ENCODE measurements at places on chromosomes 7 and 10.

GRCh38 chr7:90666186-90666585, 70.1 kb downstream of the CDK14 start:
- no peak for DNase-seq

DNA sequence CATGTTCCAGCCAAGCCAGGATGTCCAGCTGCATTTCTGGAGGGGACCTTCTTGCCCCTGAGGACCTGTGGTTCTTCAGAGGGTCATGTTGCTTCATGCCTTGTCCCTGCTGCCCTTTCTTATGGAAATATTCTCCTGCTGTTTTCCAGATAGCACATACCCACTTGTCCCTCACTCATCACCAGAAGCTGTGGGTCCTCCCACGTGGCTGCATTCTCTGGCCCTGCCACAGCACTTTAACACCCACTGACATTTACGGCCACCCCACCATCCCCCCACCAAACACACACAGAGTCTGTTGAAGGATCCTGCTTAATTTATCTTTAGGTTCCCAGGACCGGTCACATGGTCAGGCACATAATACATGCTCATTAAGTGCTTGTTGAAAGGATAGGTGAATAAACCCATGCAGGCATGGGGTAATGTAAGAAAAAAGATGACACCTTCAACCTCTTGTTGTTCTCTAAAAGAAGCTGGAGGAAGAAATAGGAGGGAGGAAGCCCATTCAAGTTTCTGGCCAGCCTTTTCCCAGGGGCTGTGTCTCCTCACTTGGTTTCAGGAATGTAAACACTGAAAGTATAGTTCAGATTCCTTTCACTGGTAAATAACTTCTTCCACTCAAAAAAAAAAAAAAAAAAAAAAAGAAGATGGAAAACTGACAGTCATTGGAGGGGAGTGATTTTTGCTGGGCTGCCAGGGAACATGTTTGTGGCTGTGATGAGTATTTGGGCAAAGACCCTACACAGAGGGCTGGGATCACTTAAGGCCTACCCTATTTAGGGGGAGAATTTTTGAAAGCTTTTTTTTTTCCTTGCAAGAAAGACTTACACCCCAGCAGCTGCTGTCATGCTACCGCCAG, 19.8 kb upstream of the BMPER start:
- DNase-seq = no peak

GRCh38 chr7:85205754-85206153, 18.9 kb upstream of the SEMA3D start:
- no peak for DNase-seq

DNA sequence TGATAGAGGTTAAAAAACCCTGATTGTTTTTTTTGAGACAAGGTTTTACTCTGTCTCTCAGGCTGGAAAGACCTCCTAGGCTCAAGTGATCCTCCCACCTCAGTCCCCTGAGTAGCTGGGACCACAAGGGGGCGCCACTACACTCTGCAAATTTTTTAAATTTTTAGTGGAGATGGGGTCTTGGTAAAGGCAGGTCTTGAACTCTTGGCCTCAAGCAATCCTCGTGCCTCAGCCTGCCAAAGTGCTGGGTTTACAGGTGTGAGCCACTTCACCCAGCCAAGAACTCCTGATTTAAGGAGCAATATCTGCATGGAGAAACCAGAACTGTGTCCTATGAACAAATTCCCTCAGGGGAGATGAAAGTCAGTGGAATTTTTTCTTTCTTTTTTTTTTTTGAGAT, 7.3 kb upstream of the KLHDC10 start:
- peak; percentile 40 for DNase-seq

- DNase-seq = no peak
These were observed 32.5 kb downstream of the ARID5B start for GRCh38 chr10:61933859-61934555.

- no peak for DNase-seq
These were observed 4.4 kb downstream of the BAG3 start for GRCh38 chr10:119655566-119656001.

GRCh38 chr7:157017149-157017548, 6.7 kb upstream of the MNX1 start:
- DNase-seq = no peak

GRCh38 chr7:155283565-155284194, 14.0 kb upstream of the INSIG1 start:
- no peak for DNase-seq

GRCh38 chr10:47451273-47451997, 32.5 kb downstream of the ANXA8 start:
- no peak for DNase-seq

DNA sequence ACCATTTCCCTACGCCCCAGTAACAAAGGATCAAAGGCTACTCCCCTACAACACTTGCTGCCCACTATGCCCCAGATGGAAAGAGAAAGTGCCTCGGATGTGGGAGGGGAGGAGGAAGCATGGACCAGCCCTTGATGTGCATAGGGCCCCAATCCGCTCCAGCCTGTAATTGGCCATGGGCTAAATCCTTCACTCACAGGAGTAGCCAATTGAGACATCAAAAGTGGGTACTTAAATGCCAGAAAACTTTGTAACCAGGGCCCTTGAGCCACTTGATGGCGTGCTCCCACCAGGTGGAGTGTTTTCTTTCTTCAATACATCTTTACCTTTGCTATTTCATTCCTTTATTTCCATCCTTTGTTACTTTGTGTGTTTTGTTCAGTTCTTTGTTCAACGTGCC, 500.5 kb upstream of the LRRN3 start:
- no peak for DNase-seq

DNA sequence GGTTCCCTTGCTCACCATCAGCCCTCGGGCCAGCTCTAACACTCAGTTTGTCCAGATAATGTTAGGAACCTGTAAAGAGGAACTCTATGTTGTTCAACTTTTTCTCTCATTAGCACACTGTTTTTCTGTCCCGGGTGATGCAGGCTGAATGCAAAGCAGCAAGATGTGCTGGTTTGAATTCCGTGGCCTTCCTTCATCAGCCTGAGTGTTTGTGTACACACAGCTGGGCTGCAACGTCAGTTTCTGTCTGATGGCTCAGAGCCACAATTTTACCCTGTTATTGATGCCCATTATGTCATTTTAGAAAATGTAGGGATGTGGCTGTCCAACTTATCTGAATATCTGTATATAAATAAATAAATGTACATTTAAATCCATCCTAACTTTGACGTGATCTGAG, 152.0 kb downstream of the PLPP4 start:
- peak; percentile 28 for DNase-seq

GRCh38 chr7:104299323-104299722, 29.1 kb upstream of the LHFPL3 start:
- no peak for DNase-seq

GRCh38 chr7:95491634-95492314, 6.0 kb downstream of the ASB4 start:
- DNase-seq = peak; percentile 83

- DNase-seq = no peak
These were observed 96.7 kb downstream of the ARHGAP22 start for GRCh38 chr10:48507933-48508790.

DNA sequence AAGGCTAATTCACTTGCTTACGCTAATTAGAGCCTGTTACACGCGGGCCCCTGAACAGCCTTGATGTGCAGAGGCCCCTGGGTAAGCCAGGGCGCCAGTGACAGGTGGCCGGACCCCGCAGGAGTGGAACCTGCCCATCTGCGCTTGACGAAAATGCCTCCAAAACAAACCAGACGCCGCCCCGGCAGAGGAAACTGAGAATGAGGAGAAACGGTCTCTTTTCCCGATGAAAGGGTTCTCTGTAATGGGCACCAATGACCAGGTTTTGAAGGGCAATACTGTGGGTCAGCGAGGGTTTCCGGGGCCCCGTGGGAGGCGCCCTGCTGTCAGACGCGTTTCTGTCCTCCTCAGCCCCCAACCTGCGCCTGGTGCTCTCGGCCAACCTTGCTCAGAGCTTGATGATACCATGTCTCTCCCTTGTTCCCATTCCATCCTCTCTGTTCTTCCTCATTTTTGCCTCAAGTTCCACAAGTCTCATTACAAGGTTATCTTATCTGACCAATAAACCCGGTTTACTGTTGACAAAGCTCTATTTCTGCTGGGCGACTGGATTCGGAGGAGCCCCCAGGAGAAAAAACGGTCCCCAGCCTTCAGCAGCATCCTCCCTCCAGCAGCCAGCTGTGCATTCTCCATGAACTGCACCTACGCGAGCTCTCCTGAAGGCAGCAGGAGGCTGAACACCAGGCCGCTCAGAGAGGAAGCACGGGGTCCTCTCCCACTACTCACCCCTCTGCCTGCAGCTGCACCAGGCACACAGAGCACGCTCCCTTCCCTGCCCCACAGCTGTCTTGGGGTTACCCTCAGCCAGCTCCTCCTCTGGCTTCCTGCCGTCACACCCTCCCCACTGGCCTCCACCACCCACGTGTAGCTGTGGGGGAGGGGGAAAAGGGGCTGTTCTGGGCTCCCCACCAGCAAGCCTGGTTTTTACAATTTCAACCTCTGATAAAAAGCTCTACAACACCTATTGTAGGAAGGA, 202.0 kb downstream of the MAD1L1 start:
- DNase-seq = no peak

- DNase-seq = no peak
These were observed 2.3 kb downstream of the C10orf71 start for GRCh38 chr10:49301302-49301701.

- no peak for DNase-seq
These were observed 52.1 kb upstream of the ZNF438 start for GRCh38 chr10:31083765-31084184.

DNA sequence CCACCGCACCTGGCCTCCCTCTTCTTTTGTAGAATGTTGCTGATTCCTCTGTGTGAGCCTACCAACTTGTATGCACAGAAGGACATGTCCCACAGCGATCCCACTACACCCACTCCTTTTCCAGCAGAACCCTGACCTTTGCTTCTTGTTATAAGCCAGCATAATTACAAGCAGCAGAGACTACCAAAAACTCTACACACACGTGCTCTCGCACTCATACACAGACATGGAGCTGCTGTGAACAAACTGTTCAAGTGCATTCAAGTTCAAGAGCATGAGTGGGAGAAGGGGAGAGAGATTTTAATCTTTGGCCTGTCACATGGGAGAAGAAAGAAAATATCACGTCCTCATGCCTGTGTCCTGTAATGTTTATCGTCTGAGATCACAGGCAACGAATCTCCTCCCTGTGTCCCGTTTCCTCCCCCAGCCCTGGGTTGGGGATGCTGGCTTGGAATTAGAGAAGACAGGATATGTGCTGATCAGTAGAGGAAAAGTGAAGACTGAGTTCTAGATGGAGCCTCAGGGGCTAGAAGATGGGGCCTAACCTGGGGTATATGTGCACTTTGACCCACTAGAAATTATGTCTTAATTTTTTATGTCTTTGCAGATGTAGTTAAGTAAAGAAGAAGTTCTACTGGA, 79.6 kb downstream of the NHLRC2 start:
- DNase-seq = no peak

DNA sequence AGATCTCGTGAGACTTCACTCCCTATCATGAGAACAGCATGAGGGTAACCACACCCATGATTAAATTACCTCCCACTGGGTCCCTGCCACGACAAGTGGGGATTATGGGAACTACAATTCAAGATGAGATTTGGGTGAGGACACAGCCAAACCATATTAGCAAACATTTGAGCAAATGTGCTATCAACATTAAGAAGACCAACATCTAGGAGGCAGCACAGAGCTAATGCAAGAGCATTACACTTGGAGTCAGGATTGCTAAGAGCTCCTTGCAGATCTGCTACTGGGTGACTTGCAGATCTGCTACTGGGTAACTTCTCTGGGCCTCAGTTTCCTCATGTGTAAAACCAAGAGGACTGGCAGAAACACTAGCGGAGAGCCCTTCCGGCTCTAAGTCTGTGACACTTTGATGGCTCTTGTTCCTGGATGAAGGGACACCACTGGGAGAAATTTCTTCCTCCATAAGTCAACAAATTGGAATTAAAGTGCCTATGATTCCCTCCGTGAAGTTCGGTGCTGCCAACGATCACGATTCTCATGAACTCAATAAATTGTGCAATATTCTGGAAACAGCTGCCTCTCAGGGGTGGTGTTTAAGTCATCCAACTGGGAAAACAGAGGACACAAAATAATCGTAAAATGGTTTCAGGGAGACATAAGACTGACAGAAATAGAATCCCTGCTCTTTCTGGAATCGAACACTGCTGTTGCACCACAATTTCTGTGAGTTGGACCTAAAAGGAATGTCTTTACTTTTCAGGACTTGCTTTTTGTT, 115.8 kb upstream of the ITGB1 start:
- DNase-seq = no peak

DNA sequence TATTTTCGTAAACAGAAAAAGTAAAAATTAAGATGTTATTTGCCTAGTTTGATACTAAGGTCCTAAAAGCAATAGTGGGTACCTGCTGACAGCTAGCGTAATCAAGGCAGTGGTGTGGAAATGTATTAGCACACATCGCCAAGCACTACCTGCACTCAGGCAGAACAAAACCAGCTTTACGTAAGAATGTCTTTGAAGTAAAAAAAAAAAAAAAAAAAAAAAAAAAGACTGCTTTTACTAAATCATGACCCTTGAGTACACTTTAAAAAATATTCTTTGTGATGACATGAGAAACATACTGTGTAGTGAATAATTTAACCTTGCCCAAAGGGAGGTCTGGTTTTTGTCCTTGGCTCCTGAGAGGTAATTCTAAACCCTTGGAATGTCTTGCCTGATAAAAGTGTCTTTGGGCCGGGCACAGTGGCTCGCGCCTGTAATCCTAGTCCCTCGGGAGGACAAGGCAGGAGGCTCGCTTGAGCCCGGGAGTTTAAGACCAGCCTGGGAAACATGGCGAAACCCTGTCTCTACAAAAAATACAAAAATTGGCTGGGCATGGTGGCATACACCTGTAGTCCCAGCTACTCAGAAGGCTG, 12.7 kb downstream of the XRCC2 start:
- DNase-seq = no peak

DNA sequence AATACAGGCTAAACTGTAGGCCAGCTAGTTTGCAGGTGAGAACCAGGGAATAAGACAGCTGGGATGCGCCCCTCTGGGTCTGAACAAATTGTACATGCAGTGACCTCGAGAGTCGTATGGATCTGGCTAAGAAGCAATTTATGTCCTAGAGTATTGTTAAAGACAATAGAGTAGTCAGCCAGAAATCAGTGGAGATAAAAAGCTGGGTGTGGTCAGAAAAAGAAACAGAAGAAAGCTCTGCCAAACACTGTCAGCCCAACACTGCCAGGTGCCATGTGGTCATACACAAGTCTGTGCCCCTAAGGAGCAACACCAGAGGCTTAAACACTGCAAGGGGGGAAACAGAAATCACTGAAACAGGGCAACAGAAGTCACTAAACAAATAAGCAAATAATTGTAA, 62.2 kb downstream of the CNOT4 start:
- peak; percentile 36 for DNase-seq

GRCh38 chr10:62224606-62225005, 44.0 kb downstream of the RTKN2 start:
- DNase-seq = no peak

- DNase-seq = no peak
These were observed 54.0 kb downstream of the CREB5 start for GRCh38 chr7:28466341-28466740.

Data from NCI-H1105 (cell line).